ENCODE measurements at places on chromosomes 6 and 20. TPM values are rescaled to one million over a fixed set of nuclear protein-coding genes. Genes with fewer than 3 reads are reported as not detected.
A peak's percentile ranks its signal among the peaks of the same experiment; 100 is the strongest.

- DNase-seq, result peak; percentile 78
- peak overlapping the region; percentile 36 for H3K4me3 ChIP-seq
- H3K4me1 ChIP-seq, result no peaks in the 10 kb centered on the region
- peaks cover 86% of the 10 kb centered on the region for H3K27me3 ChIP-seq
Measured at GRCh38 chr6:50842861-50843384, 24.3 kb downstream of the TFAP2B start.

GRCh38 chr20:35595901-35596300 is 19.7 kb upstream of the SPAG4 start:
- DNase-seq, result no peak
- no peaks in the 10 kb centered on the region for H3K36me3 ChIP-seq
- no peak overlapping the region for H3K4me3 ChIP-seq
- H3K27ac ChIP-seq, result no peak overlapping the region

The TMEM200A gene
- 6.4 TPM for total RNA-seq

- no peaks in the 10 kb centered on the region for H3K27me3 ChIP-seq
- peaks cover 5% of the 10 kb centered on the region for H3K4me1 ChIP-seq
- H3K27ac ChIP-seq, result no peak overlapping the region
- no peak overlapping the region for H3K4me3 ChIP-seq
- H3K36me3 ChIP-seq, result no peaks in the 10 kb centered on the region
Measured at GRCh38 chr6:125201961-125202729, 48.6 kb downstream of the TPD52L1 start.

- peak; percentile 88 for DNase-seq
- no peaks in the 10 kb centered on the region for H3K27me3 ChIP-seq
- no peaks in the 10 kb centered on the region for H3K4me1 ChIP-seq
- no peak overlapping the region for H3K27ac ChIP-seq
Measured at GRCh38 chr20:46520976-46521579, 7.7 kb upstream of the ZNF334 start.

The PTPRA gene
- 47.8 TPM for total RNA-seq

GRCh38 chr20:39986173-39986904 is 702.7 kb downstream of the MAFB start:
- H3K4me3 ChIP-seq, result no peak overlapping the region
- H3K4me1 ChIP-seq, result no peaks in the 10 kb centered on the region
- DNase-seq, result no peak
- peaks cover 7% of the 10 kb centered on the region for H3K36me3 ChIP-seq
- no peaks in the 10 kb centered on the region for H3K27me3 ChIP-seq

Data from H9 (cell line).